ENCODE measurements at places on chromosomes 2 and 18.

DNA sequence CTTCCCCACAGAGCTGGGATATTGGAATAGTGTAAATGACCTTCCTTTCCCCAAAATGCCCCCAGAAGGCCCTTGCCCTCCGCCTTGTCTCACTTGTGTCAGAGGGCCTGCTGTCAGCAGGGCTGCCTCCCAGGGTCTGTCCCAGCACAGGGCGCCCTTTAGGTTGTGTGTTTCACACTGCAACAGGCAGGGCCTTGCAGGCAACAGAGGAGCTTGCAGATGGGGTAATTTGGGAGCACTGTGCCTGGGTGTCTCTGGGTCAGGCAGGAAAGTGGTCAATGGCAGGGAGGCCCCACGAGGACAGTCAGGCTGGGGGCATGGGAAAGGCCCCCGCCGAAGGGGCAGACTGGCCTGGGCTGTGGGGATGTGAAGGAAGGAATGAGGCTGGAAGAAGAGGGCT, 130.7 kb downstream of the ASB1 start:
- DNase-seq, result no peak

DNA sequence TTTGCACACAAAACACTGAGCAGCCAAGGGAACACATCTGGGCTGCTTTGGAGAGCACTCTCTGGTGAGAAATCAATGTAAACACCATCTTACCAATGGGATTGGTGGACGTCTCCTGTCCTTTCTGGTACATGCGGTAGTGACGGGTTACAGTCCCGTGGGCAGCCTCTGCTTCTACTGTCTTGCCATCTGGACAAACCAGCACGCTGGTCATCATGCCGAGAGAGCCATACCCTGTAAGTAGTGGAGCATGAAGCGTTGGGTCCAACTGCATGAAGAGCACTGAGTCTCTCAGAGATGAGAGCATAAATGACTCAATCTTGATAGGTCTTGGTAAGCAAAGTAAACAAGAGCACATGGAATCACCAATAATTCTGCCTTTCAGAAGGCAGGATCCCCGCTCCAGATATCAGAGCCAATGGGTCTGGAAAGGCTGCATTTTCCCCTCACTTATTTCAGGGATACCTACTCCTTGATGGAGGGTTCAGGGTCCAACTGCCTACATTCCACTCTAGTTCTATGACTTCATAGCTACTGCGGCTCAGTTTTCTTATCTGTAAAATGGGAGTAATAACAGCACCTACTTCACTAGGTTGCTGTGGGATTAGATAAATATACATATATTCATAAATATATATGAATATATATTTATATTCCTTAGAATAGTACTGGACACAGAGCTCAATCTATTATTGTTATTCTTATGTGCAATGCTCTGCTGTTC, 14.9 kb downstream of the IDH1 start:
- no peak for DNase-seq

GRCh38 chr2:25492726-25493125, 151.0 kb upstream of the DNMT3A start:
- no peak for DNase-seq

DNA sequence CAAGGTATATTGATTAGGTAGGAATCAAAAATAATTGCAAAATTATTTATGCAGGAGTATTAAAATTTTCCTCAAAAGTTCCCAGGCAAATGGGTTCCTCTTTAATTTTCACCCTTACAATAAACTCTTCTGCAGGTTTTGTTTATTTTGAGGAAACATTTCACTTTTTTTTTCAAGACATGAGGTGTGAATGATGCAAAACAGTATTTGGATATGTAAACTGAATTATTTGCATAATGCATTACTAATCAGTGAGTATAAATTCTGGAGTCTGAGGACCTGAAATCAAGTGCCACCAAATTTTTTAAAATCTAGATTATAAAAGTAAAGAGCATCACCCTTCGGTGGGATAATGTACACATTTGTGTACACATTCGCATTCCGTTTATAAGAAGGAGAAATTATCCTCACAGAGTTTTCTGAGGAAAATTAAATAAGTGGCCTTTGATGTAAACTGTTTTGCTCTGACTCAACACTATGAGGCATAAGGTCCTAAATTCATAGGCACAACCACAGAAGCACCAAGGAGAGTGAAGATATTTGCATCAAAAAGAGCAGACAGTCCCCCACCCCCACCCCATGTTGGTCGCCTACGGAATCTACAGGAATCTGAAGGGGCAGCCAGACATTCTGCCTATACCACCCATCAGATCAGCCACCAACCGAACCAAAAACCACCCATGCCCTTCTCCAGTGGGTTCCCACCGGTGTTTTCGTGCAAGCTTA, 33.1 kb downstream of the BCL11A start:
- DNase-seq, result no peak

DNA sequence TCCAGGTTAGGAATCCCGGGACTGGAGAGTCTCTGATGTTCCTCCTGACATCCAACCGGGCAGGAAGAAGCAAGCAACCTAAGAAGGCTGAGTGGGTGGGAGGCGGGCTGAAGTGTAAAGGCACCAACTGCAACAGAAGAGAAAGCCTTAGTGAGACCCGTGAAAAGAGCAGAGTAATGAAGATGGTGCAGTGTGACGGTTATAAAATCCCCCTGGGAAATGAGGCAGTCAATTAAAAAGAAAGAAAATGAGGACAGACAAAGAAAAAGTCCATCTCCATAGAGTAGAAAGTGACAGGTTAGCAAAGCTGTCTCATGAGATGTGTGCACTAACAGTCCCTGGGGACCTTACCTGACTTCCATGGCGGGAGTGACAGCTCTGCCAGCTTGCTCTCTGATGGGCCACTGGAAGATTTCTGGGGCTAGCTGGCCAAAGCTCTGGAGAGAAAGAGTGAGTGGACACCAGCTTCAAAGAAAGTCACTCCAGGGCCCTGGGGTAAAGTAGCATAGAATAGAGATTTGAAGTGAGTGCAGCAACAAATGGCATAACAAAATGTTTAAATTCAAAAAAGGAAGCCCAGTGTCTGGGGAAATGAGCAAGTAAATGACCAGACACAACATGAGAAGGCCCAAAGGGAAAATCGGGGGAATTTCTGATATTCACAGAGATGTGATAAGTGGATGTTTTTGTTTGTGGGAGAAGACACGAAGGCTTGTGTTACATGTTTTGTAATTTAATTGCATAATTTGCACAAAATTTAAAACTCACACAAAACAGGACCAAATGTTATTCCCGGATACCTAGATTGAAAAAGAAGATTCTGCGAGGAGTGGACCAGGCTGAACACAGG, 44.1 kb upstream of the IGFBP2 start:
- DNase-seq, result no peak

DNA sequence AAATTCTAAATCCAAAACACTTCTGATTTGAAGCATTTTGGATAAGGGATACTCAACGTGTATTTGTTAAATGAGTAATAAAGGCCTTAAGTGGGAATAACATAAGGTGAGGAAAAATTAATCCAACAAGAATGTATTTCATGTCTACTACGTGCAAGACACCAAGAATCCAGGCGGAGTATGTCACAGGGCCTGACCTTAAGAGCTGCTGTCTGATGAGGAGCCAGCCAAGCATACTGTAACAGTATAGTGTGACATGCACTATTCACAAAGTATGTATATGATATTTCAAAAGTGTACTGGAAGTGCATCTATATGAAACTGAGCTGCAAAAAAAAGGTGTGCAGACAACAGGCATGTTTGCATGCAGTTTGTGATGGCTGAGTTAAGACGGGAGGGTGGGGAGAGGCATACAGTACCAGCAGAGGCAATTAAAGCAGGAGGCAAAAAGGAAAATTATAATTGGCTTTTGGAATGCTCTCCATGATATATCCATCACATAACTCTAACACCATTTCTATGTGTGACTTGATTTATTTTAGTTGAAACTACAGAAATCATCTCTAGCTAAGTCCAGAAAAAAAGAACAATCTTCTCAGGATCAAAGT, 18.2 kb downstream of the IWS1 start:
- DNase-seq, result no peak

DNA sequence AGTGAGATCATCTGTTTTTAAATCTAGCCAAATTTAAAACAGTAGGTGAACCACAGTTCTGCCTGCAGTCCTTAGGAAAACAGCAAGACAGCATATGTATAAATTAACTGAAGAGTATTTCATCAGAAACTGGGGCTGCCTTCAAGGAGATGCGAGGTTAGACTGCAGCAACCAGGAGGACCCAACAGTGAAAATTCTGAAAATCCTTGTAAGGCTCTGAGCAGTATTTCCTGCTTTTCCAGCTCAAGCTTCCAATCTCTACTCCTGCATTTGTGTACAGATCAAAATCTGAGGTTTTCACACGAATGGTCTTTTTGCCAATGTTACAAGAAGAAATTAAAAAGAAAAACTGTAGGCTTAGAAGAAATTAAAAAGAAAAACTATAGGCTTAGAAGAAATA, 43.7 kb downstream of the CERKL start:
- DNase-seq, result no peak

DNA sequence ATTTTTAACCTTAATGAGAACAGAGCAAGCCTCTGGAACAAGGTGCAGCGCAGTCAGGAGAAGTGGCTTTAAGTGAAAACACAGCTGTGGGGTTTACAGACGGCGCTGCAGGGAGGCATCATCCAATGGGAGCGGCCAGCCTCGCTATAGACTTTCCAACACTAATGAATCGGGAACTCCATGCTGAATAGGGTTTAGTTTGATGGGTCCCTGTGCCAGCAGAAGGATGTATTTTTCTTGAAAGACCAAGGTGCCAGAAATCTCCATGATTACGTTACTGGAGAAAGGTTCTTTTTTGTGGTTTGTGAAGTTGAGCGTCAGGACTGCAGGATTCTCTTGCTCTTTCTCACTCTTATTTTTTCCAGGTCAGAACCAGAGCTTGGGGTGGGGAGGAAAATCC, 87.9 kb upstream of the ALPP start:
- DNase-seq, result no peak

Measured in body of pancreas (tissue), 4 donors.